Renal cortical epithelial cell (primary cell): ENCODE measurements at places on chromosomes 11 and 22.

- no peak for DNase-seq
Observed at GRCh38 chr11:34996958-34997357, 80.5 kb downstream of the PDHX start.

GRCh38 chr22:35660291-35661127 lies 12.3 kb downstream of the APOL6 start:
- DNase-seq = peak; percentile 29

- DNase-seq = peak; percentile 54
Observed at GRCh38 chr11:7098235-7098832, 9.5 kb downstream of the RBMXL2 start.

GRCh38 chr22:19941365-19942082 lies at the start of the genes COMT and TXNRD2:
COMT (plus strand) TSS chr22:19941772; CDS start chr22:19962527, 20,755 bp downstream.
TXNRD2 (minus strand) TSS chr22:19941818; CDS start chr22:19941803, 15 bp downstream.
- peak; percentile 15 for DNase-seq

- no peak for DNase-seq
Observed at GRCh38 chr11:27313157-27313821, 49.7 kb downstream of the CCDC34 start.

DNA sequence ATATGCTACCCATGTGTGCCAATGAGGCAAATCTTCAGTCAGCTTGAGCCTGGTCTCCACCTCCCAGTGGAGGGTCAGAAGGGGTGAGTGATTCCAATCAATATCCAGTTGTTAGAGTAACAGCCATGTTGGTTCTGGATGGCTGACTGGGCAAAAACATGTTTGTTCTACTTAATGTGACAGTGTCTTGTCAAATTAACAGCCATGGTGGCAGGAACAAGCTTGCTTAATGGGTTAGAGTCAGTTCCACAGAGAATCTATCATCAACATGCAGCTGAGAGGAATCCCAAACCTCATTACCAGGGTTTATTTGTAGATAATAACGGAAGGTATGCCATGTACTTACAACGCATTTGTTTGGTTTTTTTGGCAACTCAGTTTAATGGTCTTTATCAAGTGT lies 133.2 kb downstream of the SLC17A6 start:
- no peak for DNase-seq

GRCh38 chr11:113831314-113831713 lies 44.1 kb downstream of the USP28 start:
- no peak for DNase-seq

- no peak for DNase-seq
Observed at GRCh38 chr11:122727101-122727929, 71.8 kb downstream of the UBASH3B start.

DNA sequence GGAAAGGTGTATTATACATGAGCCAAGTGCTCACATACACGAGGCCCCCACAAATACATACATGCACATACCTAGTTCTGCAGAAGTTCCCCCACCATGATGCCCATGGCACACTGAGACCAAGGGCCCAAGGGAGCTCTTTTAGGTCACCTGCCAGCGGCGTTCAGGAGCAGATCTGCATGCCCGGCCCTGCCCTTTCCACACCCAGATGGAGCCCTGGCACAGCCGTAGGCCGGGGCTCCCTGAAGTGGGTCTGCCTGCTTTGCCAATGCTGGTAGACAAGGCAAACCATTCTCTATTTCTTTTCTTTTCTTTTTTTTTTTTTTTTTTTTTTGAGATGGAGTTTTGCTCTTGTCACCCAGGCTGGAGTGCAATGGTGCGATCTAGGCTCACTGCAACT lies 21.5 kb downstream of the NFAM1 start:
- DNase-seq = no peak

- DNase-seq = peak; percentile 58
Observed at GRCh38 chr11:35013514-35014233, 97.3 kb downstream of the PDHX start.

DNA sequence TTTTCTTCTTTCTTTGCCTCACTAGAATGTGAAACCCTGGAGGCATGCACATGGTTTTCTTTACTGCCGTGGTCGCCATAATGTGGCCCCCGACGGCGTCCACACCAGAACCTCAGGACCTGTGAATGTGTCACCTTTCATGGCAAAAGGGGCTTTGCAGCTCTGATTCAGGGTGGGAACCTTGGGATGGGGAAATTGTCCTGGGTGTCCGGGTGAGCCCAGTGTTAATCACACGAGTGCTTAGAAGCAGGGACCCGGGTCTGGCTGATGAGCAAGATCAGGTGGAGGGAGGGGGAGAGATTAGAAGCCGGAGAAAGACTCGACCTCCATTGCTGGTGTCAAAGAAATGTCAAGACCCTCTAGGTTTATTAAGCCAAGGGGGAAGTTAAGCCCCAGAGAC lies 74.7 kb upstream of the SHISAL1 start:
- no peak for DNase-seq

- DNase-seq = peak; percentile 12
Observed at GRCh38 chr11:20854215-20854955, 185.0 kb downstream of the NELL1 start.

DNA sequence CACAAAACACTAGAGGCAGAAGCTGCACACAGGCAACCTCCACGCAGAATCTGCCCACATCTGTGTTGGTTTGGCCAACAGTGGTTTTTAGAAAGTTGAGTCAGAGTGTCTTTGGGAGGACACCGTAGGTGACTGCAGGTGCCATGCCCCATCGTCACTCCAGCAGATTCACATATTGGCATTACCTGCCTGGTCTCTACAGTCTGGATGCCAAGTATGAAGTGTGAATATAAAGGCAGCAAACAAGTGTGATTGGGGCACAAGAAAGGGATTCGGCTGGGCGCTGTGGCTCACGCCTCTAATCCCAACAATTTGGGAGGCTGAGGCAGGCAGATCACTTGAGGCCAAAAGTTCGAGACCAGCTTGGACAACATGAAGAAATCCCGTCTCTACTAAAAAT lies 11.0 kb upstream of the FXYD2 start:
- DNase-seq = no peak

GRCh38 chr11:688681-689080 lies 6.3 kb downstream of the DEAF1 start:
- DNase-seq = no peak

DNA sequence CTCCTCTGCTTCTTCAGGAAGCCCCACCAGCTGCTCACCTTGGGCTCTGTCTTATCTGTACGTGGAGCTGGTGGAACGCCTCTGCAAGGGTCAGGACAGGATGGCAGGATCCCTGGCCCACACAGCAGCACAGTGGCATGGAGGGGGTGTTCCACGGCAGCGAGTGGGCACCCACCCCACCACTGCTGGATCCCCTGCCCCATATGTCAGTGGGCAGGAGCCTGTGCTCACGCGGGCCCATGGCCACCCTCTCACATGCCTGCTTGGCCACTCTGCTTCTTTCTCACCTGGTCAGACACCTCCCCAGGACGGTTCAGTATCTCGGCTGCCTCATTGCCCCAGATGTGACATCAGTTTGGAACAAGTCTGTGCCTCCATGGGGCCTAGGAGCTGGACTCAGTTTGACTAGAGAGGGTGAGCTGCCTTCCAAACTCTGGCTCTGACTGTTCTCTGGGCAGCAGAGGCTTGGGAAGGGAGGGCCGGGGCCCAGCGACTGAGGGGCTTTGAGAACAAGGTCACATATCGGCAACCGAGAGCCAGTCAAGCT lies 98.1 kb upstream of the LMO1 start:
- no peak for DNase-seq

DNA sequence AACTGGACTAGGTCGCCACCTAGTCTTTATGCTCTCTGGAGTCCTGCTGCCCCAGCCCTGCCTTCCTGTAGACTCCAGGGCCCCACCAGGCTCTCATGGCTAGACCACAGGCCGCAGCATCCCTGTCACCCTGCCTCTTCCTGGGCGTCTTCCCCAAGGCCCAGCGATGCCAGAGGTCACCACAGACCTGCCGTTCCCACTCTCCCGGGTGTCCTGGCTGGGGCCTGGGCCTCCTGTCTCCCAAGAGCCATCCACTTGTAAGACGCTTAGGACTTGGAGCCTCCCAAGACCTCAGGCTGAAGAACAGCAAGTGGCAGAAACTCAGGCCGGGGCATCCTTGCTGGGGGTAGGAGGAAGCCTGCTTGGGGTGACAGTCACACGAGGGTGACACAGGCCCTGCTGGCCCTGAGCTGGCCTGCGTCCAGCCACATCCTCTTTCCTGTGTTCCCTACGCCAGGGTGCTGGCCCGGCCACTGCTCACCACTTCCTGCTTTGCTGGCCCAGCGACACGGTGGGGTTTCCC lies 2.0 kb upstream of the TCIRG1 start:
- DNase-seq = no peak

DNA sequence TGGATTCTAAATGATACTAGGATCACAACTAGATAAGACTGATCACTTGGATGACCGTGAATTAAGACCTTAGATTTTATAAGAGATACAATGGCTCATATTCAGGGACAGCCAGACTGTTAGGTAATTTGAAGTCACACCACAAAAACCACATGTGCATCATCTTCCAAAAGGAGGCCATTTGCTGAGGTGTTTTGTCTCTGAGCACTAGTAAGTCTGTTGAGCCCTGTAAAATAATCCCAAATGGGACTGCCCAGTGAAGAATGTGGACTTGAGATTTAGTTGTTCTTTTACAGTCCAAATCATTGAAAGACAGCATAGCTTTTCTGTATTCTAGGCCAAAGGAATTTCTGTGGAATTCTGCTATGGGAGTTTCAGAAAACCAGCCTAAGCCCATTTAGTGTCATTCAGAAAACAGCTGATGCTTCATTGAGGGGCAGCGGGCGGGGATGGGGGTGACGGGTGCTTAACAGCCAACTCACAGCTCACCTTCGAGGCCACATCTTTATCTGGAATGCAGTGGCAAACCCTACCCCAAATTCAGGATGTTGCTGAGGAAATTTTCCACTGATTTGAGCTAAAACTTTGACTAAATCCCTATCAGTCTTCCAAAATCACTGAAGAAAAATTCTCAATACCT lies 80.1 kb upstream of the BIRC3 start:
- peak; percentile 63 for DNase-seq

DNA sequence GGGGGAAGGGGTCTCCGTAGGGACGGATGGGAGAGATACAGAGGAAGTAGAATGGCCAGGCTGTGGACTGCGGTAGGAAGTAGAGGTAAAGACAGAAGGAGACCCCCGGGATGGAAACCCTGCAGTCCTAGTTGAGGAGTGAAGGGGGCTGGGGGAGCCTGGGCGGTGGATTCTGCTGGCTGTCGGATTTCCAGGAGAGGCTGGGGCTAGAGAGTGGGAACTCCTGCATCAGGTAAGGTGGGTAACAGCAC lies 727 bp upstream of the SCARF2 start:
- DNase-seq = no peak

DNA sequence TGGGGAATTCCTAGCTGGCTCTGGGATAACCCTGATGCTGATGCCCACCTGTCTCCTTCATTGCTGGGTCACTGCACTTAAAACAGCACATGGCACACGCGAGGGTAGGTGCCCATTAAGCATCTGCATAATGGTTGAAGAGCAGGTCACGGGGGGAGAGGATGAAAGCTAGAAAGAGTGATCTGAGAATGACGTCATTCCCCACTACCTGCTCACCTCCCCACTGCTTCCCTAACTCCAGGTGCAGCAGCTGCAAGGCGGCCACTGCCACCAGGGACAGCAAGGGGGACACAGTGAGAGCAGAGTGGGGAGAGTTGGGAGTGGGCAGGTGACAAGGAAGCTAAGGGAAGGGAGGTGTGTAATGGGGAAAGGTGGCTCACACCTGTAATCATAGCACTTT lies 27.0 kb downstream of the ADA2 start:
- no peak for DNase-seq

DNA sequence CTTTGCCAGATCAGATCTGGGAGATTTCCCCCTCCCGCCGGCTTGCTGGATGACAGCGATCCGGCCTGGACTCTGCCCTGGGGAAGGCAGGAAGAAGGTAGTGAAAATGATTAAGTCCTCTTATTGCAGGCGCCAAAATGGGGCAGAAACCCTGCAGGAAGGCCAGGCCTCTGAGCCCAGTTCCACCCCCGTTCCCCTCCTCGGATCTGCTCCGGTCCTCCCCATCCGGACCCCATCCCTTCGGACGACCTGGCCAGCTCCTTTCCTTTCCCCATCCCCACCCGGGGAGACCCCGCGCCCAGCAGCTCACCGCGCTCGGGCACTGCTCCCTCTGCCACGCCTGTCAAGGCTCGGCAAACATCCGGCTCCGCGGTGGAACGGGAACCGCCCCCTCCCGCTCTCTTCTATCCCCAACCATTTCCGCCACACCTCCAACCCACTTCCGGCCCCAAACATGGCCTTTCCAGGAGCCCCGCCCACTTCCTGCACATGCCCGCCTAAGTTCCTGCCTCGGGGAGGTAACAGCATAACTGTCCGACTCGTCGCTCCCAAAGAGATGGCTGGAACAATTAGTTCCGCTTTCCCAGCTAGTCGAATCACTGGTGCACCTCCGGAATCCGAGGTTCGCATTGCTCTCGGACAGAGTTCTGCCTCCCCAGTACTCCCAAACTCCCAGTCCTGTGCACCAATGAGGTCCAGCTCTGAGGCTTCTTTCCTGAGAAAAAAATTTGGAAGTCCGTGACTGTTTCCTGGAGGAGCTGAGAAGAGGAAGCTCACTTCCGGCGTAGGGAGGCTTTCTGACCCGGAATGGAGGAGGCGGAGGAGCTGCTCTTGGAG lies at the start of the genes ARHGAP1 and ZNF408:
Gene ARHGAP1, minus strand, starts transcription at position 379 of the 837 bp plus-strand sequence. CDS start 4,512 bp downstream, outside the sequence.
Gene ZNF408, plus strand, starts transcription at position 791 of the 837 bp plus-strand sequence. Its CDS starts 17 bp downstream, at position 808.
- DNase-seq = peak; percentile 97

- peak; percentile 36 for DNase-seq
Observed at GRCh38 chr11:107859459-107860239, 1.1 kb upstream of the SLC35F2 start.

DNA sequence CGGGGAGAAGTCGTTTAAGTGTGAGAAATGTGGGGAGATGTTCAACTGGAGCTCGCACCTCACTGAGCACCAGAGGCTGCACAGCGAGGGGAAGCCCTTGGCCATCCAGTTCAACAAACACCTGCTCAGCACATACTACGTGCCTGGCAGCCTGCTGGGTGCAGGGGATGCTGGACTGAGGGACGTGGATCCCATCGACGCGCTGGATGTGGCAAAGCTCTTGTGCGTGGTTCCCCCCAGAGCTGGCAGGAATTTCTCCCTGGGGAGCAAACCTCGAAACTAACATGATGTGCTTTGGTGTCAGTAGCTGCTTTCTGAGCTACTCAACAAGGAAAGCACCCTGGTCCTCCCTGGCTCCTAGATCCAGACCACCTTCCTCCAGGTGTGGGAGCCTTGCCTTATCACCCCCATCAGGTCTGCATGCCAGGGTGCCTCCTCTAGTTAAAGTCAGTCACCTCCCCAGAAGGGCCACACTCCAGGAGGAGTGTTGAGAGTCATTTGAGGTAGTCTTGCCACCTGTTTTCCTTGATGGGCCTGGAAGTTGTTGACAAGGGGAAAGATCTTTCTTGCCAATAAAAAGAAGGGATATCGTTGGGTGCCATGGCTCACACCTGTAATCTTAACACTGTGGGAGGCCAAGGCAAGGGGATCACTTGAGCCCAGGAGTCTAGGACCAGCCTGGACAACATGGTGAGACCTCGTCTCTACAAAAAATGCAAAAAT lies 12.9 kb downstream of the ZNF74 start:
- DNase-seq = no peak

DNA sequence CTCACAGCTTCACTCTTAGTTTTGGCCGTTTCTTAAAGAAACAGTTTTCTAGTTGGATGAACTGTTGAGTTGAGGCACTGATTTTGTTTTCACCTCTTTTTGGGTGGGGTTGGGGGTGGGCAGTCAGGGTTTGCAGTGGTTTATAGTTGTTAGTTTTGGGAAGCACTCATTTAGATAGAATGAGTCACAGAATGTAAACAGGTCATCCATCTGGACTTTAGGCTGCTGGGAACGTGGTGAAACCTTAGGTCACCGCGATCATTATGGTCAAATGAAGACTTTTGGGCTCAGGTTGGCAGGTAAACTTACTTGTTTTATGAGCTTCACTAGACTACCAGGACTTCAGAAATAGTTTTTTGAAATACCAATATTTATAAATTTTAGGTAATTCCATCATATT lies 48.4 kb downstream of the CSTPP1 start:
- DNase-seq = no peak
